Left renal pelvis (tissue), 4 donors: ENCODE measurements at places on chromosomes 5 and 9.

GRCh38 chr5:91983869-91984268 lies 600.8 kb upstream of the ARRDC3 start:
- no peak for DNase-seq

- DNase-seq = no peak
These were observed 64.9 kb downstream of the CDC42SE2 start for GRCh38 chr5:131328536-131329285.

- no peak for DNase-seq
These were observed 5.6 kb downstream of the IRX1 start for GRCh38 chr5:3601061-3601710.

- DNase-seq = no peak
These were observed 329.8 kb downstream of the SLIT3 start for GRCh38 chr5:168971100-168971499.

DNA sequence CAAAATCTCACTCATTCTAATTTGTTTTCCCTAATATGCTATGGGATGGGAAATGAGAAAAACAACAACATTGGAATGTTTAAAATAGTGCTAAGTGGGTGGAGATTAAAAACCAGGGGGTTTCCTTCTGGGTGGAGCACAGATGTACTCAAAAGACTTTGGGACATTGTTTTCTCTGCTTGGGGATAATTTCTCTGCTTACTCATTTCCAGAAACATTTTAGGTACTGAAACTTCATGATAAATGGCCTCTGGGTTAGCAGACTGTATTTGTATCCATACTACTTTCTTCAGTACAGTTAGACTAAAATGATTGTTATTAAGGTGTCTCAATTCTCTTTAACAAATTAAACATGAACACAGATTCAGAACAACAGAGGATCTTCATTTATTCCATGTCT lies 17.4 kb downstream of the ELOVL7 start:
- no peak for DNase-seq

DNA sequence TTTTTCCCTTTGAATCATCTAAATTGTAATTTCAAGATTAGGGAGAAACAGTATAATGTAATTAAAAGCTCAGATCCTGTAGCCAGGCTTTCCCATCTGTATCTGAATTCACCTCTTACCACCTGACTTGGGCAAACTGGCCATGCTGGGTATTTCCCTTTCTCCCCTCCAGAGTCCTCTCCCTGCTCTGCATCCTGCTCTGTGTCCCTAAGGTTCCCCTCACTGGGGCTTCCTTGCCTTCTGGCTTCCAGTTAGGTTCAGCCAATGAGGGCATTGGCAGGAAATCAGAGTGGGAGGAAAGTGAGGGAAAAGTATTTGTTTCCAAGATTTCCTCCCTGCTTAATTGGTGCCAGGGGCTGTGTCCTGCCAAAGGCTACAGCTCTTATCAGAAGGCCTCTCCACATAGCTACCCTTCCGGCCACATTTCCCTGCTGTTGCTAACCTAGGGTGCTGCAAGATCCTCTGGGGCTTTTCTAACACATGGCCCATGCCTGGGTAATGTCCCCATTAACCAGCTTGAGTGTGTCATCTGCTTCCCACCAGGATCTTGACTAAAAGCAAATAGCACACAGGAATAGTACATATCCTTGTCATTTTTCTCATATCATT lies 51.0 kb upstream of the MPDZ start:
- no peak for DNase-seq

DNA sequence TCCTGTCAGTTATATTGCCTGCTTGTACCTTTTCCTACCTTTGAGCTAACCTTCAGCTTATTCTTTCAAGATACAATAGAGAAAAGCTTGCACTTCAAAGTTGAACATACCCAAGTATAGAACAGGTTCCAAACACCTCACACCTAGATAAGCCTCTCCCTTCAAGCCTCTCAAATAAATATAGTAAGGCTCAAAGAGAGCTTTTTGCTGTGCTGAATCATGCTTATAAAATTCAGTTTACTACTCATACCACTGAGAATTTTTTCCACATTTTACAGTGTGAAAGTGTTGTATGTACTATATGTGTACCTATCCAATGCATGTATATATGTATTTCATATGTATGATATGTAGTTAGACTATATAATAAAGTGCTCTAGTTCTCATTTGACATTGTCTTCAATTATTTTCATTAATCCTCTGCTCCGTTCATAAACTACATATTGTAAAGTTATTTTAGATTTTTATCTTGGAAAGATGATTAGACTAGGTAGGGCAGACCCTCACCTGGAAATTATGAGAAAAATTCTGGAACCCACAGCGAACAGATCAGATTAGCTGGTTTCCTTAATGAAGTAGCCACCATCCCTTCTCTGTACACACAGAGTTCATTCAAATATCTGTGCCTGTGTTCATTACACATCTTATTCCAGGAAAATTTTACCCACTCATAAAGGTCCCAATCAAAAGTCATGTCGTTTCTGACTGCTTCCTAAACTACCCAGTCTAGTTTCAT lies 149.2 kb upstream of the RGMB start:
- DNase-seq = no peak

DNA sequence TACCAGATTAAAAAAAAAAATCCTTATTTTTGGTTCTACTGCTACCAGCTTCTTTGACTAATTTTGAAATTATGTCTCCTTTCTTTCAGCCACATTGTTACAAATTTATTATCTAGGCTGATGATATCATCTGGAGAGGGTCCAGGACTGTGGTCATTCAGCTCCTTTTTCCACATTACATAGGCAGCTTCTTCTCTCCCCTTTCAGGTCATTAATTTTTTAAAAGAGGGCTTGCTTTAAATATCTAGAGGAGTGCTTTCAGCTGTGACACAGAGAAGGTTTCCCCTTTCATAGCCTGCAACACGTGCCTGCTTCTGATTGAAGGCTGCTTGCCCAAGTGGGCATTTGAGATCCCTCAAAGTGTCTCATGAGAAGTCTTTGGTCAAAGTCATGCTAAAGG lies 155.7 kb upstream of the PAPPA start:
- DNase-seq = no peak

DNA sequence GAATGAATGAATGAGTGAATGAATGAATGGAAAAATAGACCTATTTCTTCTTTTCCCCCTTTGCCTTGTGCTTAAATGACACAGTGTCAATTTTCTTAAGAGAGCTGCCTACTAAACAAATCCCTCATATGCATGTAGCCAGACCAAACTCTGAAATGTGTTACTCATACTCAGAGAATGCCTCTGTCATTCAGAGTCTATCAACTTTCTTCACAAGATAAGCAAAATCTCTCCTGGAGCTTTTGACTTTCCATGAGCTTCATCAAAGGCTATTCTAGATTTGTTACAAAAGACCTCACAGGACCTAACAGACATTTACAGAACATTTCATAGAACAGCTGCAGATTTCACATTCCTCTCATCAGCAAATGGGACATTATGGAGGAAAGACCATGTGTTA lies 275.7 kb upstream of the MSX2 start:
- DNase-seq = no peak

DNA sequence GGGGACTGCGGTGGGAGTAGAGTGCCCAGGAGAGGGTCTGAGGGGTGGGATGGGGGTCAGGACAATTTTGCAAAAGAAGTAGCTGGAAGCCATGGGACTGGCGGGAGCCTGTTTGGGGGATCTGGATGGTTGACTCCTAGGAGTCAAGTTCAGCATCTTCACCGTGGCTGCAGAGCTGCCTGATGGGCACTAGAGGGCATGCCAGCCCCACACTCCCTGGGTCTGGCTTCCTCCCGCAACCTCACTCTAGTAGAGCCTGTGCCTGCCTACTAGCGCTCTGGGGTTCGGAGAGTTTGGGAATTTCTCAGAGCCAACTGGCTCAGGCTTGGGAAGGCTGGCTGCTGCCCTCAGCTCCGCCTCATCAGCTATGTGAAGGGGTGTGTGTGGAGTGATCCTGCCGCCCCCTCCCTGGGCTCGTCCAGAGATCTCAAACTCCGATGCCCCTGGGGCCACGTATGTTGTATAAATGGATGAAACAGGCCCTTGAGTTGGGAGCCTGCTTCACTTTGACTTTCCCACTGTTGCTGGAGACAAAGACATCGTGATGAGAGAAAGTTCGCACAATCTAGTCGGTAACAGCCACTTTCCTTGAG lies 10.8 kb downstream of the TSPAN17 start:
- no peak for DNase-seq

DNA sequence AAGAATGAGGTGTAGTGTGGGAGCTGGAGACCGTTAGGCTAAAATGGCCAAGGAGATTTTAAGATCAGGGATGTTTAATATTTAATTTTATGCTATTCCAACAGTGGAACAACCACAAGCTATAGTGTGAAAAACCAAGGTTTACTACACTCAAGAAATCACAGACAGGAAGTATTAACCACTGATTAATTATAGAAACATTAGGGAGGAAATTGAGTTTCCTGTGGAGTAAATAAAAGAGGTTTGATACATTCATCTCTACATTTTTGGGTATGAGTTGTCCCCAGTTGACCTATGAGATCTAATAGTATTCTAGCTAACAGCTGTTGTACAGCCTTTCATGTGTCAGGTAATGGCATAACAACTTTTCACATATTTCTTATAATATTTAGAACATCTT lies 103.7 kb upstream of the MPDZ start:
- DNase-seq = no peak

- no peak for DNase-seq
These were observed 6.2 kb upstream of the CERCAM start for GRCh38 chr9:128414461-128414860.

GRCh38 chr9:109967651-109968642 lies 187.9 kb downstream of the PALM2AKAP2 start:
- DNase-seq = no peak

DNA sequence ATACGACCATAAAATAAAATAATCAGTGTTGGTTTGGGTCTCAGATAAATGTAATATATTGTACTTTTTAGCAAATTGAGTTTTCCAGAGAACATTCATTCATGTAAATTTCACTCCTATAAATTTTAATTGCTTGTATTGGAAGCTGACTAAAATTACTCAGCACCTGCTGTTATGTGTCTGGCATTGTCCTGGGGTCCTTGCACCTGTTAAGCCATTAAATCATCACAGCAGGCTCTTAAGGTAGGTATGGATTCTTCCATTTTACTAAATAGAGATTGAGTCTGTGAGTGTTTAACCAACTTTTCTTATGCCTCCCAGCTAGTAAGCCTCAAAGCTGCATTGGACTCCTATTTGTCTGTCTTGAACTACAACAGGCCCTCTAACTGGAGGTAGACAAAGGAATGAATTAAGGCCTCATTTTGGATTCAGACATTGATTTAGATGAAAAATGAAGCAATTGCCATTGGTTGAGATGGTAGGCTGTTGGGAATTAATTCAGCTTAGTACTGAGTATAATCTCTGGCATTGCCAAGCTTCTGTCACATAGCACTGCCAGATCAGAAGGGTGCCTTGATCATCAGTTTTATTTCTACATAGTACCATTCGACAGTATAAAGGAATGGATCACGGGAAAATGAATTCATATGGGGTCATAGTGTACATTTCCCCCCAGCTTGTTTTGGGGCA lies 78.9 kb downstream of the PARP8 start:
- DNase-seq = no peak

DNA sequence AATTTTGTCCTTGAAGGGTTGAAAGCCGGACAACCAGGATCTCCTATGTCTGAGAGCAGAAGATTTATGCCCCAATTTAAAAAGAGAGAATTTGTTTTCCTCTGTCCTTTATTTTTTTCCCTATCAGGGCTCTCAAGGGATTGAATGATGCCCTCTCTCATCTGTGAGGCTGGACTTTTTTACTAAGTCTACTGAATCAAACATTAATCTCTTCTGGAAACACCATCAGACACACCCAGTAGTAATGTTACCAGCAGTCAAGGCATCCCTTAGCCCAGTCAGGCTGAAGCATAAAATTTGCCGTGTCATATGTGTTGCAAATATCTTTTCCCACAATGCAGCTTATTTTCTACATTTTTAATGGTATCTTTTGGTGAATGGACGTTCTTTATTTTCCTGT lies 1497.9 kb downstream of the MAT2B start:
- DNase-seq = no peak

- no peak for DNase-seq
These were observed 11.0 kb upstream of the FAM81B start for GRCh38 chr5:95380103-95380628.

DNA sequence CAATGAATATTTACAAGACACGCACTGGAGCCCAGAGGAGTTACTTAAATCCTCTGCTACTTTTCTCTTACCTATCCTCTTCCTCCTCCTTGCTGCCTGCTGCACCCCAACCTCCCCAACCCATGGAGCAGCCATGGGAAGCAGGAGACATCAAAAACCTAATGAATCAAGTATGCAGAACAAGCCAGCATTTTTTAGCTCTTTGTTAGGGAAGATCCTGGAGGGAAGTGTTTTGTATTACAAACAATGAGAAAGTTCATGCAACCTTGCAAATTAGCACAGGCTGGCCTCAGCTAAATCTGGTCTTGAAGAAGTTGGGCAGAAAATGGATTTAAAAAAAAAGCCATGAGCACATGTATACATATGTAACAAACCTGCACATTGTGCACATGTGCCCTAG lies 498.8 kb downstream of the KIF4B start:
- no peak for DNase-seq

GRCh38 chr9:120756531-120756930 lies 36.7 kb downstream of the FBXW2 start:
- DNase-seq = no peak

GRCh38 chr5:111776913-111777781 lies 20.2 kb upstream of the NREP start:
- DNase-seq = no peak

DNA sequence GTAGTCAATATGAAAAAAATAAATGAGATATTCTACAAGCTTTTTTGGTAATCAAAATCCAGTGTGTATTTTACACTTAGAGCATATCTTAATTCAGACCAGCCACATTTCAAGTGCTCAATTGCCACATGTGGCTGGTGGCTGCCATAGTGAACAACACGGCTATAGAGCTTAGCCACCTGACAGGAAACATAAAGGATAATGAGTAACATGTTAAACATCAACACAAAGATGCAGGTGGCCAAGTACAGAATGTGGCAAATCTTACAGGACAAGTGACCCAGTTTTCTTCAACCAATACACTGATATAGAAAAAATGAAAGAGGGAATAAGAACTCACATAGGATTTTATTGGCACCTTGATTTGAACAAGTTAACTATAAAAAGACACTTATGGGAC lies 61.4 kb downstream of the KIF24 start:
- DNase-seq = no peak

- no peak for DNase-seq
These were observed at the start of the genes BRD9 and TRIP13 for GRCh38 chr5:892394-893136. TSS of gene BRD9 (minus strand) at chr5:892801. CDS start at chr5:892657, 144 bp downstream. TSS of gene TRIP13 (plus strand) at chr5:892884. CDS start at chr5:892999, 115 bp downstream.

- DNase-seq = peak; percentile 9
These were observed 46.6 kb upstream of the IPPK start for GRCh38 chr9:92716557-92716956.

- DNase-seq = no peak
These were observed 312.9 kb downstream of the ADGRV1 start for GRCh38 chr5:90871391-90871991.

GRCh38 chr5:180291943-180292831 lies at the start of gene MAPK9:
TSS of gene MAPK9 (minus strand) at chr5:180292083. CDS start at chr5:180280561, 11,522 bp downstream.
- peak; percentile 75 for DNase-seq

DNA sequence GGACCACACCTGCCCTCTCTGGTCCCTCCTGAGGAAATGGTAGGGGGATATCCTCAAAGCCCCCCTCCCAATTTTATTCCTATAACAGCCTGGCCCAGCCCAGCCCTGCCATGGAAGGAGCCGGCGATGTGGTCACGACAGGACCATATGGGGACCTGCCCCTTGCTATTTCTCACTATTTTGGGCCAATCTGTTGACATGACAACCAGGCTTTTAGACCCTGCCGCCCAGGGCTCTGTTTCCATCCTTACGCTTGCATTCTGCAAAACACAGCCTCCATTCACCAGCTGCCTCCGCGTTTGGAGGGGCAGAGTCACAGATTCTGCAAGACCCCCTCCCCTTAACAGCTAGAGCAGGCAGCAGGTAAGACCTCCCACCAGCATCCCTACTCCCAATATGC lies 112.2 kb downstream of the GABBR2 start:
- no peak for DNase-seq
